ENCODE measurements at places on chromosomes 3 and 15.

GRCh38 chr15:75151214-75152128 is 50.2 kb upstream of the C15orf39 start:
- DNase-seq = no peak

DNA sequence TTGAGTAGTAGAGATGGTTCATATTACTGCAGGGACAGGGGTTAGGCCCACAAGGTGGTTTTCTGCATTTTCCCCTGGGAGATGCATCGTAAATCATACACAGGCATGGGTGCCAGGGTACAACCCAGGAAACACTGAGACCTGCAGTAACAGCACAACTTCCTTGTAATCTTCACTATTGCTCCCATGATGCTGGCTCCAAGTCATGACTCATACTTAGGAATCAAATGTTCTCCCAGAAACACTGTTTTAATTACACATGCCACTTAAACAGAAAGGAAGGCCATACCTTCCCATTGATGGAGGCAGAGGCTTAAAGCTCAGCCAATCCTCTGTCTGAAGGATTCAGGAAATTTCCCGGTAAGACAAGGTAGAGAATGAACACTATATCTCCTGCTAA is 106.5 kb downstream of the ERC2 start:
- peak; percentile 30 for DNase-seq

DNA sequence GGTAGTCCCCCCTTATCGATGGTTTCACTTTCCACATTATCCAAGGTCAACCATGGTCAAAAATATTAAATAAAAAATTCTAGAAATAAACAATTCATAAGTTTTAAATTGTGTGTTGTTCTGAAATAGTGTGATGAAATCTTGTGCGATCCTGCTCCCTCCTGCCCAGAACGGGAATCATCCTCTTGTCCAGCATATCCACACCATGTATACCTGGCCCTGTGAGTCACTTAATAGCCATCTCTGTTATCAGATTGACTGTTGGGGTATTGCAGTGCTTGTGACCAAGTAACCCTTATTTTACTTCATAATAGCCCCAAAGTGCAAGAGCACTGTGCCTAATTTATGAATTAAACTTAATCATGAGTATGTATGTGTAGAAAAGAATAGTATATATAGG is 19.1 kb downstream of the FAM81A start:
- no peak for DNase-seq

GRCh38 chr3:65030847-65031463 is 343.2 kb upstream of the ADAMTS9 start:
- DNase-seq = no peak

- no peak for DNase-seq
These were observed 41.9 kb upstream of the GRIP2 start for GRCh38 chr3:14582045-14582410.

DNA sequence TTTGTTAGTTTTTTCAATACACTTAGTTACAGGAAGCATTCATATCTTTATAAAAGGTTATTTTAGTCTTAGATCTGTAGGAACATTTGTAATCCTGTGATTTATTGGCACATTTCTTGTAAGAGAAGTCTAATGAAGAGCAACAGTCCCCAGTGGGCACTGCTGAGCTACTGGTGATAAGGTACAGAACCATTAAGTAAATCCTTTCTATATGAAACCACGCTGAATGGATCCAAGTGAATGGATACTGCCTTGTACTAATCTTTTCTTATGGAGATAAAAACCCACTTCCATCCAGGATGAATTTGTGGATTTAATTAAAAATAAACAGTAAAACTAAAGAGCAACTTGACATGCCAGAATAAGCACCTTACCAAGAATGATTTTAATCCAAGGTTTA is 64.0 kb downstream of the SHQ1 start:
- no peak for DNase-seq

- no peak for DNase-seq
These were observed 28.4 kb downstream of the MYO1E start for GRCh38 chr15:59344311-59344710.

DNA sequence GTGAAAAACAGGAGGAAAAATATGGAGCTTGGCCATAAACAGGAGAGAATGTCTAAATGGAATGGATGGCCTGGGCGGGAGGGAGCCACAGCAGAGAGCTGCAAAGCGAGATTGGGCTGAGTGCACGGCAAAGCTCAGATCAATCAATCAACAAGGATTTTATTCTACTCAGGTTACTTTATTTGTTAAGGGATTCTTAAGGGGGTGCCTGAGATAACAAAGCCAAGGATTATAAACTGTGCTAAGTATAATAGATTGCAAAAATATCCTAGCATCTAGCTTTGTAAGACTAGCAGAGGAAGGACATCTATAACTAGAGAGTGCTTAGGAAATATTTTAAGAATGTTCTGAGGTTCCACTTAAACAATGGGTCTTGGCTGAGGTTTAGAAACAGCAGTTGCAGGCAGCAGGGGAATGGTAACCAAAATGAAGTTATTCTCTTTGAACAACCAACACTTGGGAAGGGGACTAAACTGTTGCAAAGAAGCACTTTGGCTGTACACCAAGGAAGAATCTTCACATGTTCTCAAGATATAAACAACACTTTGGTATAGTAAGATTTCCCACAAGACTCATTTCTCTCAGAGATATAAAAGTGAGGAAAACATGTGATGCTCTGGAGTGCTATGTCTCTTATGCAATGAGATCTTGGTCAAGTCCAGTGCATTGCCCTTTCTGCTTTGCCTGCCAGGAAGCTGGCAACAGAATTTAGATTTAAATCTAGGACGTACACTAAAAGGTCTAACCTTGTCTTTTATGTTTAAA is 35.5 kb downstream of the TMEM212 start:
- no peak for DNase-seq

GRCh38 chr3:65196663-65197062 is 508.9 kb upstream of the ADAMTS9 start:
- peak; percentile 58 for DNase-seq

DNA sequence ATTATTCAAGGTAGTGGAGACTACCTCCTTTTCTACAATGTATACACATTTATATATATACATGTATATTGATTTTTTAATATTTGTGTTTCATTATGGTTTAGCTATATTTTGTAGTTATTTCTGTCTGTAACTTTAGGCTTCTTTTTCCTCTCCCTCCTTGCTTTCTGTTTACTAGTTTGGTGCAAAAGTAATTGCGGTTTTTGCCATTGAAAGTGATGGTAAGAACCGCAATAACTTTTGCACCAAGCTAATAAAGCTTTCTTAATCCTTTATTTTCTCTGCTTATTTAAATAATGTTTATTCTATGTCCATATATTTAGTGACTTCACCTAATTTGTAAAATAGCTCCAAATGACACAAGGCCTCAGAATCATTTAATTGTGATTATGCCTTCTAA is 195.3 kb upstream of the PLSCR5 start:
- no peak for DNase-seq

GRCh38 chr3:178485756-178486155 is 50.5 kb upstream of the KCNMB2 start:
- no peak for DNase-seq

GRCh38 chr3:126022741-126023359 is 53.9 kb downstream of the ROPN1B start:
- no peak for DNase-seq

DNA sequence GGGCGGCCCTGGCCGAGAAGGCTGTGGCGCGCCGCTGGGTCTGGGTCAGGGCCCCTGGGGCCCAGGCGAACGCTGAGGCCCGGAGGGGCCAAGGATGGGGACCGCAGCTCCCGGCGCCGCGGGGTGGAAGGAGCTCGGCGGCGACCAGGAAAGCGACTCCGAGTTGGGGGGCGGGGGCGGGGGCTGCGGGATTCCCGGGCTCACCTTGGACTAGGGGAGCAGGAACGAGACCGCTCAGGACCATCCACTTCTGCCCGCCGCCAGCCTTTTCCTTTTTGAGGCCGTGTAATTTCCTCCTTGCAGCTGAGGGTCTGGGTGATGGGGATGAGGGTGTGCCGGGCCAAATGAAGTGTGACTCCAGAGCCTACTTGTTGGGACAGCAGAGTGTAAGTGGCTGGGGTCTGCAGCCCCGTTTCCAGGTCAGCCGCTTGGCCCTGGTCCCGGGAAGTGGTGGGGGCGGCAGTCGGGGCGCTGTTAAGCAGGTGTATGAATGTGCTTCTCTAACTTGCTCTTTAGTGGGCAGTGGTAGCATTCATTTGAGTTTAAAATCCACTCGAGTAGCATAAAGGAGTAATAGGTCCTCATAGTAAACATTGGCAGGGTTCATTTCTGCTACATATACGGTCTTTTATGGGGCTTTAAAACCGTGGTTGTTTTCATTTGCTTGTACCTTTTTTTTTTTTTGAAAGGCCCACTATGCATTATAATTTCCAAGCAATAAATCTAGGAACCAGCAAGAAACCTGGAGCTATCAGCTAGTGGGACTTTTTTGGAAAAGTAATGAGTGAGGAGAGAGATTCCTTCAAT is 717 bp downstream of the PXK start:
- DNase-seq = no peak

- DNase-seq = no peak
These were observed 15.2 kb downstream of the TRAIP start for GRCh38 chr3:49841126-49841696.

DNA sequence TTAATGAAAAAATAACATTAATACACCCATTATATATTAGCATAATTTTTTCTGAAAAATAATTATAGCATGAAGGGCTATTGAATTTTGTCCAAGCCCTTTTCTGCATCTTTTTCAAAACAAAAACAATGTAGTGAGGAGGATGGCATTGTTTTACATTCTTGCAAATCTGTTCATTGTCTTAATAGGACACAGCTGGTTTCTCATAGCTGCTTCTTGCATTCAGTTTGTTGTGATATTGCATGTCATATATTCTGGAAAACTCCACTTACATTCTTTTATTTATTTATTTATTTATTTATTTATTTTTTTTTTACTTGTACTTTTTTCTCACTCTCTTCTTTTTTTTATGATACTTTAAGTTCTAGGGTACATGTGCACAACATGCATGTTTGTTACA is 107.4 kb downstream of the NR1D2 start:
- no peak for DNase-seq

DNA sequence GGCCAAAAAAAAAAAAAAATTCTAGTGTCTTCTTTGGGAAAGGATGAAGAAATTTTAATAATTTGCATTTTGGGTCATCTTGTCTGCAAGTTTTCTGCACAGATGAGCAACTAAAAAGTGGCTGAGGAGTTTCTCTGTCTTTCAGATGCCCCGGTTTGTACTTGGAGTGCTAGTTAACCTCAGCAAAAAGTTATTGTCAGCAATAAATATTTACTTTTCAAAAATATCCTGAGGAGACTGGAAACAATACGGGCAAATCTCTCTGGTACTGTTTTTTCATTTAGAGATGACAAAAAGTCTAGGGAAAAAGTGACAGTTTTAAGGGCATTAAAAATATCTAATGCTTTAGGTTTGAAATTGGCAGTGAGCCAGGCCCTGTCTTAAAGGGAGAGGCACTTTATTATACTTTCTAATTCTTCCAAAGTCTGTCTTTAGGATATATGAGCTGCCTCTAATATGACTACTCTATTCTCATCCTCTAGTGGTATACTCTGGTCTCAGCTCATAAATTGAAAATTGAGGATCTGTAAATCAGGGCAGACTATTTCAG is 436.0 kb upstream of the NR2F2 start:
- DNase-seq = no peak

DNA sequence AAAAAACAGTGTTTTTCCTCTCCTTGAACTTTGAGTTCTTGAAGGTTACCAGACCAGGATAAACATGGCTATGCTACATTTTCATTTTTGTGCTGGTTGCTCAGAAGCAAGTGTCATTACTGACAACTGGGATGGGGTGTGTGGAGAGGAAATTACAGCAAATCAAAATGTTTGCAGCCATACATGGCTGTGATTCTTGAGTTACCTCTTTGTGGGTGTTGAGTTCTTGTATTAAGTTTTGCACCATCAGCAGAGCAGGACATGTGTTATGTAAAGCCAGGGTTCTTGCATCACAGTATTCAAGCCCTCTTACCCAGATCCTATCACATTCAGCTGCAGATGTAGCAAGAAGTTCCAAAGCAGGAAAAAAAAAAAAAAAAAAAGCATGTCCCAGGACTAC is 53.9 kb upstream of the ATOSA start:
- peak; percentile 51 for DNase-seq

Measured in epithelial cell of proximal tubule (primary cell).